C1 segment of cervical spinal cord (tissue), 14 donors: ENCODE measurements at places on chromosomes 7 and 10.

DNA sequence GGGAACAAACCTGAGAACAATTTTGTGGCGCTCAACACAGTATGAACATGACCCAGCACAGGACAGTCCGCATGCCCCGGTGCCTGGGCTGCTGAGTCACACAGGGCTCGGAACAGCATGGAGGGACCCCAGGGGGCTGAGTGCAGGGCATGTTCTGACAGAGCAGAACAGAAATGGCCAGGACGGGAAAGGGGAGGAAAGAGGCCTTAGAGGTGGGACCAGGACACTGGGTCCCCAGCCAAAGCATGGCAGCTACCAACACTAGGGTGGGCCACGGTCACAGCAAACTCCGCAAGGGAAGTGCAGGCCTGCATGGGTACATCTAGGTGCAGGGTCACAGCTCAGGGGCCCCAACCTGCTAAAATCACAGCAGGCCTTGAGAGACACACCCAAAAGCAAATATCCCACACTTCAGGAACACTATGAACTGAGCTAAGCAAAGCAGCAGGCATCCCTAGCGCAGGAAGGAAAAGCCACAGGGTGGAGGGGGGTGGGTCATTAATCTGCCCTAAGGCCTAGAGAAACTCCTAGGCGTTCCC lies 5.6 kb downstream of the IMPDH1 start:
- no peak for DNase-seq

- DNase-seq, result no peak
Measured at GRCh38 chr7:68423356-68423755, 1174.9 kb upstream of the AUTS2 start.

- DNase-seq, result no peak
Measured at GRCh38 chr7:133602291-133602690, 349.4 kb downstream of the EXOC4 start.

DNA sequence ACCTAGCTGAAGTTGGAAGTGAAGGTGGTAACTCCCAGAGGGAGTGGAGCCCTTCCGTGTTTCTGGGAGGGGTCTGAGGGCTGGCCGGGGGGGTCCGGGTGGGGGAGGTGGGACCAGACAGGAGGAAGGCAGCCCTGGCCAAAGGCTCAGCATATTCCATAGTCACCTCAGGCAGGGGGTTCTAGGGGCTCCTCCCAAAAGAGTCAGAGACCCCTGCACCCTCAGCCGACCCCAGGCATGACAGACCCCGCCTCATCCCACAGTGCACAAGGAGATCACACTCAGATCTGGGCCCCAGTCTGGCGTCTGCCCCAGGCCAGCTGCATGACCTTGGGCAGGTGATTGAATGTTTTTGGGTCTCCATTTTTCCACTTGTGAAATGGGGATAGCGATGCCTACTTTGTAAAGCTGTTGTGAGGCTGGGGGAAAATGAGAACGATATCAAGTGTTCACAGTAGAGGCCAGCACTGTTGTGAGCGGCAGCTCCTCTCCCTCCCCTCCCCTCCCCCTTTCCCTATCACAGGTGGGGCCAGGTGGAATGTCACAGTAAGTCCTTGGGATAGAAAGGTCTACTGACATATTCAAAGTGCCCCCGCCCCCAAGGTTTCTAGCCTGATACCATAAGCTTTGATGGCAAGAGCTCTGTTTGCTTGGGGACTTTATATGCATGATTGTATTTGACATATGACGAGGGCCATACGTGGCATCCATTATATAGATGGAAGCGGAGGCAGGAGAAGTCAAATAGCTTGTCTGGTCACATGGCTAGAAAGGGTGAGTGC lies 33.3 kb downstream of the DNAJB12 start:
- no peak for DNase-seq

DNA sequence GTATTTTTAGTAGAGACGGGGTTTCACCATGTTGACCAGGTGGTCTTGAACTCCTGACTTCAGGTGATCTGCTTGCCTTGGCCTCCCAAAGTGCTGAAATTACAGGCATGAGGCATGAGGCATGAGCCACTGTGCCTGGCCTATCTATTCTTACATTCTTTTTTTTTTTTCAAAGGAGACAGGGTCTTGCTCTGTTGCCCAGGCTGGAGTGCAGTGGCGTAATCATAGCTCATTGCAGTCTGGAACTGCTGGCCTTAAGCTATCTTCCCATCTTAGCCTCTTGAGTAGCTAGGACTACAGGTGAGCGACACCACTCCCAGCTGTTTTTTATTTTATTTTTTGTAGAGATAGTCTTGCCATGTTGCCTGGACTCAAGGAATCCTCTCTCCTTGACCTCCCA lies 20.5 kb downstream of the RSBN1L start:
- DNase-seq, result no peak

- no peak for DNase-seq
Measured at GRCh38 chr7:45074528-45075354, 14.0 kb downstream of the NACAD start.

GRCh38 chr7:2559283-2559950 lies 638 bp downstream of the IQCE start:
- no peak for DNase-seq

DNA sequence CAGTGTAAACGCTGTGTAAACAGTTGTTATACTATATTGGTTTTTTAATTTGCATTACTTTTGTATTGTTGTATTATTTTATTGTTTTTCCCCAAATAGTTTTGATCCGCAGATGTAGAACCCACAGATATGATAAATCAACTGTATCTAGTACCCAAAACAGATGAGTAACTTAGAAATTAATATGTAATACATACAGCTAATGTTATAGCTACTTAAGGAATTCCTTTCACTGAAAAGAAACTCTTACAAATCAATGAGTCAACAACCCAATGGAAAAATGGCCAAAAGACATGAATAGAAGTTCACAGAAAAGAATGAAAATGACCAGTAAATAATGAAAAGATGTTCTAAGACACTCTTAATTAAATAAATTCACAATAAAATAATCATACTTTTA lies 32.3 kb upstream of the ARL4A start:
- no peak for DNase-seq

DNA sequence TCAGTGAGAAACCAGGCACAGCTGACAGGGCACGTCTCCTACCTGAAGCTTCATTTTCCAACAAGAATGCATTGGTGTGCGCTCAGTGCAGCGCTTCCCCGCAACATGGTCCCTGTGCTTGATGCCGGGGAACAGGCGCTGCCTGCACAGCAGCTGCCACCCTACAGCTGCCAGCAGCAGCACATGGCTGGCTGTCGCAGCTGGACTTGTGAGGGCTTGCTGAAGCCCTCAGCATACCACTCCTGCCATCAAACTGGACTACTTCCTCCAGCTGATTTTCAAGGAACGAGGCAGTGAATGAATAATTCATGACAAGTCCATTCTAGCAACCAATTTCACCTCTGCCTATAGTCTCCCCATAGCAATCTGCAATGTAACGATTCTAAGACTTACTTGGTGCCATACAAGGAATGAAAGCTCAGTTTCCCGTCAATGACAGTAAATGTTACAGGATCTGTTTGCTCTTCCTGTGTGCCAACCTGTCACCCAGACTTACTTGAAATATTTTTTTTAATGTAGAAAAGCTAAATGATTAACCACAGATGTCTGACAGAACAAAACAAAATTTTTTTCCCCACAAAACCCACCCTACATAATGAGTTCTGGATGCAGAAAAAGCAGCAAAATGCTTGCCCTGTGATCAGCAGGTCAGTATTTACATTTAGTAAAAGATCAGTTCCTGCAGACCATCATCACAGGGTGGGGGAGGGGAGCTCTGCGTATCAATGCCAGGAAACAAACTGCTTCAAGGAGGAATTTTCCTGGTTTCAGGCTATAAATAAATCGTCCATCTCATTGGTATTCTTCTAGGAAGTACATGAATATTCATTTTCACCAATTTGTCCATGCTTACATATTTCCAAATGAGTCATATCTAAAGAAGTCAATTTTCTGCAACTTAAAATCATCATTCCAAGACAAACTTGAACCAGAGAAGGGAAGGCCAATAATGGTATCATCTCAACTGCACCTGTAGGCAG lies 140.6 kb downstream of the ALOX5 start:
- DNase-seq, result no peak

- DNase-seq, result no peak
Measured at GRCh38 chr7:138396251-138397070, 63.6 kb upstream of the TRIM24 start.

DNA sequence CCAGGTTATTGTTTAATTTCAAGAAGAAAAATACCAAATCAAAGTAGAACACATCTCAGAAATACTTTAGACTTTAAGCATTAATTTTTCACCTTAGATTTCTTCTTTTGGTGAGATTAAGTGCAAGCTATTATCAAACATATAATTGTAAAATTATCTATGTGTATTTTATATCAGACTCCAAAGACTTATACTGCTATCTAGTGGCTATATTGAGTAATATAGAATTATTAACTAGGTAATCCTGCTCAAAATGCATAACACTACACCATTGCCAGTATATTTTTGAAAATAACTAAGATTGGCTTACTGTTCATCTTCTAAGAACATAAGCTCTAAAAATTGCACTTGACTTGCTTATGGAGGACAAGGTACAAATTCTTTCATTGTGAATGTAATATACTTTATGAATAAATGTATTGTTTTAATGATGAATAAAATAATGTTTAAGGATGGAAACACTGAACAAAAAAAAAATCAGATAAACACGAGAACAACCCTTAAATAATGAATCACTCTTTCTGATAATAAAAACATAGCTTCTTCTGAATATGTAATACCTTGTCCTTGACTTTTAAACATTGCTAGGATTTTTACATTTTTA lies 86.7 kb upstream of the GNAI1 start:
- DNase-seq, result no peak

DNA sequence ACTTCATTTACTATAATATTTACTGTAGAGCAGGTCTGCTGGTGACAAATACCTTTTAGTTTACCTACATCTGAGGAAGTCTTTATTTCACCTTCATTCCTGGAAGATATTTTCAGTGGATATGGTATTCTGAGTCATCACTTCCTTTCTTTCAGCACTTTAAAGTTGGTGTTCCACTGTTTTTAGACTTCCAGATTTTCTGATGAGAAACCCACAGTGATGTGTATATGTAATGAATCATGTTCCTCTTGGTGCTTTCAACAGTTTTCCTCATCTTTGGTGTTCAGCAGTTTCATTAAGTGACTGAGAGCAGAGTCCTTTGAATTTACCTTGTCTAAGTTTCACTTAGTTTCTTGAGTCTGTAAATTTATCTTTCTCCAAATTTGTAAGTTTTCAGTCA lies 36.4 kb downstream of the COPG2 start:
- DNase-seq, result no peak

GRCh38 chr10:96038476-96039387 lies 4.7 kb upstream of the CCNJ start:
- no peak for DNase-seq

GRCh38 chr7:98681511-98681910 lies 64.4 kb downstream of the NPTX2 start:
- no peak for DNase-seq

GRCh38 chr7:10075866-10076265 lies 897.8 kb upstream of the PHF14 start:
- no peak for DNase-seq
